Glomerular endothelial cell (primary cell): ENCODE measurements at places on chromosomes 5 and 9.

DNA sequence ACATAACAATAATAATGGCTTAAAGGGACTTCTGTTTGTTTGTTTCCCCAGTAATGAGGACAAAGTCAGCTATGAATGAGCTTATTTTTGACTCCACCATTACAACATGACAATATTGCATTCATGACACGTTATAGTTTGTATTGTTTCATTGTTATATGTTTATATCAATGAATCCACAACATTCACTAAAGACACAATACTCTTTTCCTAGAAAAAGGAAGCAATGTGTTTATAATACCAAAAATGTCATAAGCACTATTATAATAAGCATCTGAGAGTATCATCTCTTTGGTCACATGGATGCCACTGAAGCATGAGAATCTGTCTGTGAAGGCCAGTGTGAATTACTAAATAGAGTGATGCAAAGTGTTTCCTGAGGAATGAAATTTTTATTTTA is 1026.9 kb upstream of the C9orf72 start:
- no peak for DNase-seq

GRCh38 chr9:114271556-114272510 is 51.1 kb upstream of the ORM1 start:
- no peak for DNase-seq

DNA sequence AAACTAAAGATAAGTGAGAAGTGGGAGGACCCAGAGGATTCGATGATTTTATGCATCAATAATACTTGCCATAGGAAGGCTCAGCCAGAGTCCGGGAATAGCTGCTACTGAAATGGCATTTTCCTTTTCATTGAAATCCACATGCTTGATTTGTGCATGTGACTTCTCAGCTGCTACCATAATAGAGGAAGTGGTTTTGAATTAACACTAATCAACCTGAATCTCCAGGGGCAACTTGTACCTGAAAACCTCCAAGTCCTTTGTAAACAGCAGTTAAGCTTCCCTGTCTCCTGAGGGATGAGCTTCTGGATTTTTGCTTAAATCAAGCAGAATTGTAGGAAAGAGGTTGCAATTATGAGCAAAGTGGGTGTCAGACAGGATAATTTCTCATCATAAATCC is 124.9 kb downstream of the PPP2R2B start:
- DNase-seq, result no peak

GRCh38 chr5:159392871-159393270 is 62.6 kb upstream of the IL12B start:
- DNase-seq, result no peak

- no peak for DNase-seq
Measured at GRCh38 chr5:125232779-125233230, 486.4 kb upstream of the ZNF608 start.

GRCh38 chr5:158758675-158759074 is 341.0 kb downstream of the EBF1 start:
- no peak for DNase-seq

GRCh38 chr5:158287643-158288271 is 428.8 kb upstream of the CLINT1 start:
- DNase-seq, result no peak

DNA sequence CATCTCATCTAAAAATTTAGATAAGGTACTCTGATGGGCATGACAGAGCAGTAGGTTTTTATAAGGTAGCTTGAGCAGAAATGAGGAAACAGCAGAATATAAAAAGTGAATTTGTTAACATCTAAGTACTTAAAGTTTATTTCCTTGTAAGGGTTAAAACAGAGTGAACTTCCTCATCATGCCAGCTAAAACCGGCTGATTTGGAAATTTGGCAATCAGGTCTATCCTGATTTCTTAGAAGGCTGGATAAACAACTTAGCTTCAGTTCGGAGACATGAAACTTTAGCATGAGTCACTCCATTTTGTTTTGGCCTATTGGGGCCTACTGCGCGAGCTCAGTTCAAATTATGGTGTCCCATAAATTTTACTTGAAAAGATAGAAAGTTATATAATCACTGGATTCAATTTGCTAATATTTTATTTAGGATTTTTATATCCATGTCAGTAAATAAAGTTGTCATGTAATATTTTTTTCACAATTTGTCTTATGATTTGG is 241.6 kb upstream of the RORB start:
- no peak for DNase-seq

GRCh38 chr5:173303878-173304590 is 24.2 kb downstream of the STC2 start:
- no peak for DNase-seq

GRCh38 chr5:116605310-116606070 is 30.9 kb upstream of the SEMA6A start:
- DNase-seq, result no peak

- no peak for DNase-seq
Measured at GRCh38 chr9:16561121-16561520, 309.3 kb downstream of the BNC2 start.

GRCh38 chr9:89023740-89024139 is 32.5 kb downstream of the S1PR3 start:
- no peak for DNase-seq

GRCh38 chr5:74465724-74466123 is 174.8 kb downstream of the ENC1 start:
- no peak for DNase-seq

GRCh38 chr5:90861843-90862586 is 303.4 kb downstream of the ADGRV1 start:
- DNase-seq, result no peak

DNA sequence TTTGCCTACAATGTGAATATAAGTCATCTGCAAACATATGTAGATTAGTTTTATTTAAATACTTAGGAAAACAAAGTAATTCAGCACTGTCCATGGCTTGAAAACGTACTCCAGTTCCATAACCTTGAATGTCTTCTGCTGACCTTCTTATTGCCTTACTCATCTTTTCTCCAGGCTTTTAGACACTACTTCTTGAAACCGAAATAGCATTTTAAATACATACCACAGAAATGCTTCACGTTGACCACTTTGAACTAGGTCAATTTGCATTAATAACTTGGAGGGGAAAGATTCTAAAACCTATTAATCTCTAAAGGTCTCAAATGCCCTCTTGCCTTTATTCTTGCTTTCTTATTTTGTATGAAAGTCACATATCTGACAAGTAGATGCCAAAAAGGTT is 995.4 kb upstream of the ACO1 start:
- no peak for DNase-seq

DNA sequence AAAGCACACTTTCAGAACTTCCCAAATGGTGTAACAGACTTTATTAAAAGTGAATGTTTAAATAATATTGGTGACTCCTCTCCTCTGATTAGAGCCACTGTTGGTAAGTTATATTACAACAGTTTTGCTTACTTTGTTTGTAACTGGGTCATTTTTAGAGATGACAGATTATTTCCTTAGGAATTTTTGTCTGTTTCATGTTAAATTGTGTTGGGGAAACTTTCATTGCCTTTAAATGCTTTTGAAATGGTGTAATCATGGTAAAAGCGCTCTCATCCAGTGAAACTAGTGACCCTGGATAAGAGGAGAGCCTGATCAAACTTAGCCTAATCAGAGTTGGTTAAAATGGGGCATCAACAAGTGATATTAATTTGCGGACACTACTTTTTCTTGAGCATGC is 39.4 kb downstream of the TNPO1 start:
- DNase-seq, result no peak

DNA sequence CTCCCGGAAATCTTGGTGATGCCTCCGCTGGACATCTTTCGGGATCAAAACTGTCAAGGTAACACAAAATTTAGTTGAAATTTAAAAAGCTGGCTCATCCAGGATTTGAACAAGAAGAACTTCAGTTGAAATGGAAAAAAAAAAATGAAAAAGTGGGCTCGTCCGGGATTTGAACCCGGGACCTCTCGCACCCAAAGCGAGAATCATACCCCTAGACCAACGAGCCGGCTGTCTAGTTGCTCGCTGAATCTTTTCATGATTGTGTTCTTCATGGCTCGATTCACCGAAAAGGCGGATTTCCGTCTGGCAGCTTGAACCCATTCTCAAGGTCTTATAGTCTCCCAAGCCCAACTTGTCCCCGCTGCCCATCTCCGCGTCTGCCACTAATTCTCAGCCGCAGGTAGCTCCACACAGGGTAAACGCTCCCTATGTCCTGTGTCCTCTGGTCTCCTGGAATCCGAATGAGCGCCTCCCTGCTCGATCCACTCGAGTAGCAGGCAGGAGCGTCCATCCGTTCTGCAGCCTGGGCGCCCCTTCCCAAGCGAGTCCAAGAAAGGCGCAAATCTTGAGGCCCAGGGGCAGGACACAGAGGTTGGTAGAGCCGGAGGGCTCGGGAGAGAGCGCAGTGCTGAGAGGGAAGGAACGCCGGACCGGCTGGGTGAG is 16.2 kb downstream of the TRIM7 start:
- DNase-seq, result no peak

DNA sequence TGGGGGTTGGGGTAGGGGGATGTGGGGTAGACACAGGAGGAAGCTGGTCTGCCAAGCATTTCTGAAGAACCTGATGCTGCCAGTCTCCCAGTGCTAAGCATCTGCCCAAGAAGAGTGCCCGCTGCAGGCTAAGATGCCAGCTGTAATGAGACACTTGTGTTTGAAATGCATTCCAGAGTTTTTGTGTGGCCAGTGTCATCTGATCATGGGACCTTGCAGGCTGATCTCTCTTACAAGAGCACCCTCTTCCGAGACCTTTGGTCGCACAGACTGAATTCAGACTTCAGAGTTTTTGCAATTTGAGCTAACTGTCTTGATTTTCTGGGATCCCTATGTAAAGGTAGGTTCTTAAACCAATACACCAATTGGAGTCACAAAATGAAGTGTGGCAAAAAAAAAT is 58.1 kb downstream of the DENND1A start:
- no peak for DNase-seq

- DNase-seq, result no peak
Measured at GRCh38 chr5:124203303-124203702, 543.1 kb downstream of the ZNF608 start.

DNA sequence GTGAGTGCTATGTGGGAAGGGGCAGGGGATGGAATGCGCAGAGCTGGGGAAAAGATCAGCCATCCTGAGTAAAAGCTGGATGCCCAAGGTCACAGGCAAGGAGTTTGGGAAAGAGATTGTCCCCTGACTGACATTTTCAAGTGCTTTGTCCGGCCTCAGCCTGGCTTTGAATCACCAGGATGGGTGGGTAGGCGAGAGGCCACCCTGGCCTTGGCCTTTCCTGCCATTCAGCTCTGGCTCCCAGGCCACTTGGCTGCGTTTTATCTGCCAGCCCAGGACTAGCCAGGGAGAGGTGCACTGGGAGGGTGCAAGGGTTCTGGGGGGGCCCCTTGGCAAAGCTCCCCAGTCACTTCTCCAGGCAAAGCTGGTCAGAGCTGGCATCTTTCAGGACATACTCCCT is 37.4 kb upstream of the SYNPO start:
- no peak for DNase-seq

DNA sequence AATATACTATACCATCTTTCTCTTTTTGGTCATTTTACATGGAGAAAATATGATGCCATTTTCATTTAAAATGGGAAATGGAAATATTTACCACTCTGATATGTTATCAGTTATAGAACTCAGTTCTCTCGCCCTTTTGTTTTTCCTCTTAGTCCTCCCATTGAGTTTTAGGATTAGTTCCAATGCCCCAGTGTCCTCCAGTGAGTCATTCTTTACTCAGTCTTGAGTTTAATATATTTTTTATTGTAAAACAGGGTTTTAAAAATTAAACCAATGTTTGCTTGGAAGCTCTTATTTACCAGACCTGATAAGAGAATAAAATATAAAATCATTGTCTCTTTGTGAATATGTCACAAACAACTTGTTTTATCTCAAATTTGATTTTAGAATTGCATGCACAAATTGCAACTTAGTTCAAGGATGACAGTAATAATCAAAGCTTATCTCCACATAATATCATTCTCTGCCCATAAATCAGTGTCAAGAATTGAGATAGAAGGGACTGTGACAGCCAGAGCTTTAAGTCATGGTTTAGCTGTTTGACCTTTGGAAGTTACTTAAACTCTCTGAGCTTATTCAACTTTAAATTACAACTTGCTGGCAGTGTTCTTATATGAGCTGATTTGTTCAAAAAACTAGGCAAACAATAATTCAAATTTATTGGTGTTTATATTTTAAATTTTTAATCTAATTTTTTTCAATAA is 166.4 kb downstream of the PAM start:
- DNase-seq, result no peak

DNA sequence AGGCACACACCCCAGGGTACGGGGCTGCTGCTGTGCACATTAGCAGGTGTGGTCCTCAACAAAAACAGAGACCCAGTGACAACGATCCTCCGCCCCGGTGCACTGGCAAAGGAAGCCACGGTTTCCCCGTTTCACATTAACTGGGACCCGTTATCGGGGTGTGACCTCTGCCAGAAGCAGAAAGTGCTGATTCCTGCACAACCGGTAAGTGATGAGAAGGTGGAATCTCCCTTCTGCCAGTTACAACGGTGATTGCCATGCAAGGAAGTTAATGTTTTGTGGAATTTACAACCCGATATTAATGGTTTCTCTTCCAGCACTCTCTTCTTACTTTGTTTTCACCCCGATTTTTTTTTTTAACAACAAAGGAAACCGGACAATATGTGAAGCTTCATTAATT is 294.9 kb upstream of the IRX1 start:
- no peak for DNase-seq

- DNase-seq, result no peak
Measured at GRCh38 chr9:126721564-126721981, 83.3 kb upstream of the ZBTB43 start.

GRCh38 chr5:36403632-36404311 is 102.1 kb upstream of the RANBP3L start:
- DNase-seq, result no peak

- DNase-seq, result no peak
Measured at GRCh38 chr5:148684528-148684927, 30.2 kb upstream of the HTR4 start.

- no peak for DNase-seq
Measured at GRCh38 chr9:137486545-137487453, 27.7 kb upstream of the NSMF start.

- no peak for DNase-seq
Measured at GRCh38 chr5:6490693-6491092, 42.0 kb downstream of the UBE2QL1 start.

DNA sequence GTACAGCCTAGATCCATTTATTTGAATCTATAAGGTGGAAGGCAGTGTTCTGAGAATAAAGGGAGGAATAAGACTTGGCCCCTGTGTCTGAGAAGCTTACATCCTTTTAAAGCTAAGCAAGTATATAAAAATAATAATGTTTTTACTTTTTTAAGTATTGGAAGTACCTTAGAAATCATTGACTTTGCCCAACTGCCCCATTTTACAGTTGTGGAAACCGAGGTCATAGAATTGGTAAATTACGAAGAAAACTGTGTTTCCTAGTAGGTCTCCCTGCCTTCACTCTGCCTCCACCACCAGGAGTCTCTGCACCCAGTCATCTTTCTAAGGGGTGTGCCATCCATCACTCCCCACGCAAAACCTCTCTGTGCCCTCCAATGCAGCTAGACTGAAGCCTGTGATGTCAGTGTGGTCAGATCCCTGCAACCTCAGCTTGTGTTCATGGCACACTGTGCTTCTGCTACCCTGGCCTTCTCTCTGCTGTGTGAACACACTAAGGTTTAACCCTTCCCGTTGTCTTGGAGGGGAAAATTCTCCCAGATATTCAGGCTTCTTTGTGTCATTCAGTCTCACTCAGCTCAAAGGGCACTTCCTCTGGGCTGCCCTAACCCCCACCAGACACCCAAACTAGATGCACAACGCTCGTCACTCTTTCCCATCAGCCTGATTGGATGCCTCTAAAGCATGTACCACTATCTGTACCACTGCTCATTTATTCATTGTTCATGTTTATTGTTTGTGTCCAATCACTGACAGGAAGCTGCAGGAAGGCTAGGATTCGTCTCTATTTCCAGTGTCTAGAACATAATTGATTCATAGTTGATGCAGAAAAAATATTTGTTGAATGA is 18.2 kb downstream of the ADRB2 start:
- no peak for DNase-seq
